ENCODE measurements at places on chromosomes 2 and 18.

GRCh38 chr2:170227951-170228350 lies 50.0 kb downstream of the MYO3B start:
- DNase-seq, result no peak

GRCh38 chr2:28644760-28645159 lies 106.9 kb upstream of the PPP1CB start:
- DNase-seq, result no peak

DNA sequence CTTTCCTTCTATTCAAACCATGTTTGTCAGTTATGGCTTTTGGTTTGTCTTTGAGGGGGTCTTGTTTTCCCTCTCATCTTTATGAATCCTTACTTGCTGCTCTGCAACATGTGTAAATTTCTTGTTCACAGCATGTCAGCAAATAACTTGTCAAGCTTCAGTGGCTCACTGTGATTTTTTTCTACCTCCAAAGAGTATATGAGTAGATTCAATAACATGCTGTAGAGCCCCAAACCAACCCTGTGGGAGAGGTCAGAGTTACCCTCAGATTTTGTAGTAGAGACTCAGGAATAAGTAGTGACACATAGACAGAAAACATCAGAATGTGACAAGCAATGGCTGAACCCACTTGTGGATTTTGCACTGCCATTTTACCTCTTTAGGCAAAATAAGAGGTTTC lies 121.6 kb downstream of the PLCL1 start:
- no peak for DNase-seq

DNA sequence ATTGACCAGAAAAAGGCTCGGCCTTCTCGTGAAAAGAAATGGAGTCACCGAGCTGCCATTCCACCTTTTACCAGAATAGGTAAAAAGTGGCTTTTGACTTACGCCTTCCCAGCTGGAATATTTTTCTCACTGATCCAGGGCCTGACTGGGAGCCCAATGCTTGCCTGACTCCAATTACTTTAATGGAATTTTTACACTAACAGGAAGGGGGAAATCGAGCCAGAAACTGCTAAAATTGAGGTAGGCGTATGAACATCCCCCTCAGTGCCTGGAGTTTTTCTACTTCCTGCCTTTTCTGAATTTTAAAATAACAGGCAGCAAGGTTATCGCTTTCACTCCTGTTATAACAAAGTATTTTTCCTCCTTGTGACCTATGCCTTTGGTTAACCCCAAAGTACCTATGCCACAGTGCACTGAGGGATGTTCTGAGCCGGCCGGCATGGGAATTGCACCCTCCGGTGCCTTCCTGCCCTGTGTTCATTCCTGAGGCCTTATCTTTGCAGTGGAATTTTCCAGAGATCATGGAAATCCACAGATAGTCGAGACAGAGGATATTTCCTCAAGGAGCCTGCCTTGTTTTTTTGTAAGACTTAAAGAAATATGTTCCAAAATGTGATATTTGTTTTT lies 18.3 kb upstream of the RPL31 start:
- DNase-seq, result no peak

- DNase-seq, result no peak
Observed at GRCh38 chr2:231497651-231498050, 32.6 kb downstream of the NMUR1 start.

DNA sequence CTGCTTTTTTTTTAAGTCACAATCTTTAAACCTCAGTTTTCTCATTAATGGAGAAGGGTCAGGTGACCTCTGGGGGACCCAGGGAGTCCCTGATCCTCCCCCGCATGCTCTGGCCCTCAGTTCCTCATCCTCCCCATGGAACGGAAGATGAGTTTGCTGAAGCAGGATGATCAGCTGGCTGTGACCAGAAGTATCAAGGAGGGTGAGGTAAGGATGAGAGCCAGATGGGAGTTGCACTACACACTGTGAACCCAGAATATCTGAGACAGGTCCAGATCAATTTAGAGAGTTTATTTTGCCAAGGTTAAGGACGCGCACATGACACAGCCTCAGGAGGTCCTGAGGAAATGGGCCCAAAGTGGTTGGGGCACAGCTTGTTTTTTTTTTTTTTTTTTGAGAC lies 3.8 kb downstream of the CATIP start:
- DNase-seq, result no peak

- no peak for DNase-seq
Observed at GRCh38 chr2:100818003-100818605, 1.8 kb upstream of the NPAS2 start.

DNA sequence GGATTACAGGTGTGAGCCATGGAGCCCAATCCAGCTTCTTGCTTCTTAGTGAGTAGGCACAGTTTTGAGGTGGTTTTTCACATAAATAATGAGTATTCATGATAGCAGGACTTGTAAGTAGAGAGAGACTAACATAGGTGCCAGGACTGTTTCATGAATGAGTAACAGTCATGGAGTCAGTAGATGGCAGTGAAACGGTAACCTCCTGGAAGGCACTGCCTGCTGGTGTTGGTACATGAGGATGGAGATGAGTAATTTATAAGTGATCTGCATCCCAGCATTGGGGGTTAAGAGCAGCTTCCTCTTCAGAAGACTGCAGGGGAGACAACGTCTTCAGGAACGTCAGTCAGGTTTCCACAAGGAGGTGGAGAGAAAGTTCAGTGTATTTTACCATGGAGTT lies 143.8 kb downstream of the HAUS1 start:
- DNase-seq, result no peak

GRCh38 chr18:4544142-4544541 lies 89.0 kb upstream of the DLGAP1 start:
- no peak for DNase-seq

DNA sequence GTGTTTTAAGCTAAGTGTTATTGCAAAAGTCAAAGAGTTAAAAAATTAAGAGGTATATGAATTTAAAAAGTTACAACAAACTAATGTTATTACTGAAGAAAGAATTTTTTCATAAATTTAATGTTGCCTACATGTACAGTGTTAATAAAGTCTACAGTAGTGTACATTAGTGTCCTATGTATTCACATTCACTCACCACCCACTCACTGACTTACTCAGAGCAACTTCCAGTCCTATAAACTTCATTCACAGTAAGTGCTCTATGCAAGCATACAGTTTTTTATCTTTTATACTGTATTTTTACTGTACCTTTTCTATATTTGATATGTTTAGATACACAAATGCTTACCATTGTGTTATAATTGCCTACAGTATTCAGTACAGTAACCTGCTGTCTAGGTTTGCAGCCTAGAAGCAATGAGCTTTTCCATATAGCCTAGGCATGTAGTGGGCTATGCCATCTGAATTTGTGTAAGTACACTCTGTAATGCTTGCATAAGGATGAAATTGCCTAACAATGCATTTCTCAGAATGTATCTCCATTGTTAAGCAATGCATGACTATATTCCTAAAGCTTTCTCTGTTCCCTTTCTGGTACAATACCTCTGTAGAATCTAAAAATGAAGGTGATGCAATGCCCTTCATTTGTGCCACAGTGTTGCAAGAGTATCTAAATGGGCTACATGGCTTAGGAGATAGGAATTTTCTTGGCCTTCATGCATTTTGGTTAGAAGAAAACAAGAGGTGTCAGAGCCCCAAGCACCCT lies 370.8 kb upstream of the NT5C1B start:
- no peak for DNase-seq

DNA sequence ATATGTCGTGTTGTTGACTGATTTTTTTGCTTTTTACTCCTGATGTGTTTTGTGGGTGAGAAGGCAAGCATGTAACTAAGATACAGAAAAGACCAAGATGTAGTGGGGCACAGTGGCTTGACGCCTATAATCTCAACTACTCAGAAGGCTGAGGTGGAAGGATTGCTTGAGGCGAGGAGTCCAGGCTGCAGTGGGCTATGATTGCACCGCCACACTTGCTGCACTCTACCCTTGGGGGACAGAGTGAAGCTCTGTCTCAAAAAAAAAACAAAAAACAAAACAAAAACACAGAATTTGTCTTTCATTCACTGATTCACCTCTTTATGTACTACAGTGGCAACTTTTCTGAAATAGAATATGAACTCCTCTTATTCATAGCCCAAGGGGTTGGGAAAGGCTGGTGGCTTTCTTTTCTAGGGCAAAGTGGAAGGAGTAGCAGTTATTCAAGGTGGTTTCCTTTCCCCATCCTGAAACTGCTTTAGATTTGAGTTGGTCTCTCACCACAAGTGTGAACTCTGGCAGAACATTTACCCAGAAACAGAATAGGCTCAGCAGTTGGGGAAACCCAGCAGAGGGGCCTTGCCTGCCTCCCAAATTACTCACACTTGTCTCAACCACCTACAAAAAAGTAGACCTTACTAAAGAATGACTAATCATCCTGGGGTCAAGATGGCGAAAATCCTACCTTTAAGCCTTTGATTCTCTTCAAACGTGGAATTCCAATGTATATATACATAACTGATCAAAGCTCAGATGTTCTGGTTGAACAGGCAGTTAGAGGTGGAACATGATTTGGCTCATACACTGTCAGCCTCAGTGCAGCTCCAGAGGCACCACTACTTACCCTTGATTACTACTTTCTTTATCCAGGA lies 6.5 kb downstream of the TANK start:
- DNase-seq, result no peak

- DNase-seq, result no peak
Observed at GRCh38 chr2:153871231-153872221, at the start of gene GALNT13. TSS of gene GALNT13 (plus strand) at chr2:153871922.

GRCh38 chr18:10135302-10135926 lies 221.6 kb downstream of the VAPA start:
- DNase-seq, result no peak

DNA sequence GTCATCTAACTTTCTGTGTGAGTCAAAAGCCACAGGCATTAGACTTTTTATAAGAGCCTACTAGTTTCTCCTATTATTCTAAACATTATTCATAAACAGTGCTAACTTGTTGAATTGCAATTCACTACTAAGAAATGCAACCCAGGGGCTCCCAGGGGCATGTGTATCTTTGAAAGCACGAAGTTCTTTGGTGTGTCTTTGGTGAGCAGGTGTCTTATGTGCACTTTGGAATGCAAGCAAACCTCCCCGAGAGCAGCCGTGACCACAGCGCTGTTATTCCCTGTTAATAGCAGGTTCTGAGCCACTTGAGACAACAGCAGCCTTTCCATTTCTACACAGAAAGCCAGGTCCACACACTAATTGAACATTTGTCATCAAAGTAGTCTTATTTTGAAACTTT lies 123.5 kb downstream of the PRKRA start:
- no peak for DNase-seq

- DNase-seq, result no peak
Observed at GRCh38 chr2:11554399-11554716, 20.5 kb downstream of the GREB1 start.

- DNase-seq, result no peak
Observed at GRCh38 chr2:119179991-119180390, 21.4 kb upstream of the C1QL2 start.

- DNase-seq, result no peak
Observed at GRCh38 chr2:105256431-105257047, 15.0 kb downstream of the GPR45 start.

DNA sequence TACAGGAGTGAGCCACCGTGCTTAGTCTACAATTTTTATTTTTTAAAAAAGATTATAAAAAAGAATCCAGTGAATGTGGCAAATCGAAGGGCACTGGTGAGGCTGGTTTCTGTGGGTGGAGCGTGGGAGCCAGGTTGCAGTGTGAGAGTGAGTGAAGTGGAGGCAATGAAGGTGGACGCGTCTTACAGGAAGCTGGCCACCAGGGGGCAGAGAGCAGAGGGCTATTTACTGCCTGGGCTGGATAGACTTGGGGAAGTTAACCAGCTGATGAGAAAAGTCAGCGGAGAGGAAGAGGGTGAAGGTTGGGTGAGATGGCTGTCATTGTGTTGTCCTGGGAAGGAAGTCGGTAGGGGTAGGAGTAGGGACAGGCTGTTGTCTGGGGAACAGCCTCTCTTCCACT lies 6.8 kb downstream of the SCTR start:
- peak; percentile 41 for DNase-seq

GRCh38 chr2:186726938-186727337 lies 33.1 kb downstream of the FAM171B start:
- no peak for DNase-seq

DNA sequence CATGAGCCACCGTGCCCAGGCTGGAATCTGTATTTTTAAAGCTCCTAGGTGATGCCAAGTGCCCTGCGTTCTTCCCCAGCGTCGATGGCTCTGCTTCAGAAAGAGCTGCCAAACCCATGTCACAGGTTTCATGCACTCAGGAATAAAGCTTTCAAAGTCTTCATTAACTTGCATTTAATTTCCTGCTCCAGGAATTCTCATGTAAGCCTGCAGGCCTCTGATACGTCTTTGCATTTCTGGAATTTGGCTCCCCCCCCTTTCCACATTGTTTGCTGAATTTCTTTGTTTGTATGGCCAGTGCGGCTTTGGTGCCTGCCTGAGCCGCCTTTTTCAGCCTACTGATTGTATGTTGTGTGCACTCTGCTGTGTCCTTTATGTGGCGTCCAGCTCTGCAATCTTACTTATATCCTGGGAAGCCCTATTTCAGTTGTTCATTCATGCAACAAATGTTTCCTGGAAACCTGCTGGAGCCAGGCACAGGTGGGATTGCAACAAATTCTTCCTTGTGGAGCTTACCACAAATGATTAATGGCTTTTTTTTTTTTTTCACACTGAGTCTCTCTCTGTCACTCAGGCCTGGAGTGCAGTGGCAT lies 17.9 kb upstream of the OTOF start:
- no peak for DNase-seq

DNA sequence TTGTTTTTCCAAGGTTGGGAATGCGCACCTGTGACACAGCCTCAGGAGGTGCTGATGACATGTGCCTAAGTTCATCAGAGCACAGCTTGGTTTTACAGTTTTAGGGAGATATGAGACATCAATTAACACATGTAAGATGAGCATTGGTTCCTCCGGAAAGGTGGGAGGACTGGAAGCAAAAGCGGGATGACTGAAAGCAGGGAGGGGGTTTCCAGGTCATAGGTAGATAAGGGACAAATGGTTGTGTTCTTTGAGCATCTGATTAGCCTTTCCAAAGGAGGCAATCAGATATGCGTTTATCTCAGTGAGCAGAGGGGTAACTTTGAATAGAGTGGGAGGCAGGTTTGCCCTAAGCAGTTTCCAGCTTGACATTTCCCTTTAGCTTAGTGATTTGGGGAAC lies 26.3 kb downstream of the CAPG start:
- DNase-seq, result no peak
